Stimulated activated CD8-positive, alpha-beta memory T cell treated with anti-CD3 and anti-CD28 coated beads, Interleukin-4, amount 100 ng/mL, for 1 hour (primary cell): ENCODE measurements at places on chromosomes 6 and 20.

DNA sequence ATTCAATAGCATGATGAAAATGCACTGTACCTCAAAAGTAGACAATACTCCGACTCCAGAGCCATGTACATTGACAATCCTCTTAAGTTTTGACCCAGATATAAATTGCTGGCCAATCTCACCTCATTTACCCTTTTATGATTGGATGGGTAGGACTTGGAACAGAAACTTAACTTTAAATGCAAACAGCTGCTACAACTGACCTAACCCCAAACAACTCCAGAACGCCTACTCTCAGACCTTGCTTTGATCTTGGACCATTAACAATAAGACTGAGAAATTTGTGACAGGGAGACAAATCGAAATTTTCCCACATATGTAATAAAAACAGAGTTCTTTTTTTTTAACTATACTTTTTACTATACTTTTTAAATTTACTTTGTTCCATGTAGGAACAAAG is 200.5 kb upstream of the MCHR2 start:
- no peak for DNase-seq

DNA sequence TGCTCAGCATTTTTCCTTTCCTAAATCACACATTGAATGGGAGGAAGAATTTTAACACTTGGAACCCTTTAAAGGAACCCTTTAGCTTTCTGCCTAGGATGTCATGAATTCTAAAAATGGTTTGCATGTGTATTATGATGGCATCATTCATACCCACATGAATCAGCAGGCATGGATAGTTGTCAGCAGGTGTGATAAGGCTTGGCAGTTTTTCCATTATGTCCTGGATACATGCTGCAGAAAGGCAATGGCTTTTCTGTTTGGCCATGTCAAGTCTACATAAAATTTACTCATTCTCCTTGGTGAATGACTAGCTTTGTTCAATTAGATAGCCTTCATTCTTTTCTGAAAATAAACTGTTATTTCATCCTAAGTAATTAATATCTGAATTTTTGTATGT is 353.7 kb downstream of the GRIK2 start:
- no peak for DNase-seq

DNA sequence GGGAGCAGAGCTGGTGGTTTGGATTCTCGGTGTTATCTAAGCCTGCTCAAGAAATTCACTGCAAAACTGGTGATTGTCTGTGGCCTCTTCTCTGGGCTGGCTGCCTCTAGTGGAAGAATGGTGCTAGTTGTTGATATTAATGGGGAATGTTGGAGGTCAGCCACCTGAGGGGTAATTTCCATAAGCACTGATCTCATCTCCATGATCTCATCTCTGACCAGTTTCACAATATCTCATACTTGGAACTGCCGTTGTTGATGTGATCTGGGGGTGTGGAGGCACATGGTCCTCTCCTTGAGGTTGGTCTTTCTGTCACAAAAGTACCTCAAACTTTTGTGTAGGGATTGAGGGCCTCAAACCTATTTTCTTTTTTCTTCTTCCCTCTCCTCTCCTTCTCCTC is 102.6 kb downstream of the CD109 start:
- no peak for DNase-seq

GRCh38 chr20:60480950-60481742 is 522.9 kb downstream of the CDH26 start:
- DNase-seq: no peak

DNA sequence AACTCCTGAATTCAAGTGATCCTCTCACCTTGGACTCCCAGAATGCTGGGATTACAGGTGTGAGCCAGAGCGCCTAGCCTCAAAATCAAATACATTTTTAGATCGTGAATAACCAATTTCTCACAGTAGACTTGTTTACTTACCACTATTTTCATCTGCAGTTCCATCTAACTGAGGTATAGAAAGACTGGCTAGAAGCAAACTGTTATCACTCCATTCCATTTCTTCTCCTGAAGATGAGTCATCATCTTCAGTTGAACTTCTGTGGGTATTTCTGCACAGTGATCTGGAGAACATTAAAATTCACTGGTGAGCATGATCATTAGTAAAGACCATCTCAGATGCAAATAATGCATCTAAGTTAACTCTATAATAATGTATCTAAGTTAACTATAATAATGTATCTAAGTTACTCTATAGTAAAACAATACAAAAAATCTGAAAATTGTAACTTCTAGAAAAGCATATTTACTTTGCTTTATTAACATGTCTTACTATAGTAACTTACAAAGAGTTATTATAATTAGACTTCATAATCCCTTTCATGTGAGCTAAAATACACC is 105.4 kb downstream of the REV3L start:
- DNase-seq: no peak
